T-helper 1 cell (primary cell): ENCODE measurements at places on chromosomes 2 and 18.

DNA sequence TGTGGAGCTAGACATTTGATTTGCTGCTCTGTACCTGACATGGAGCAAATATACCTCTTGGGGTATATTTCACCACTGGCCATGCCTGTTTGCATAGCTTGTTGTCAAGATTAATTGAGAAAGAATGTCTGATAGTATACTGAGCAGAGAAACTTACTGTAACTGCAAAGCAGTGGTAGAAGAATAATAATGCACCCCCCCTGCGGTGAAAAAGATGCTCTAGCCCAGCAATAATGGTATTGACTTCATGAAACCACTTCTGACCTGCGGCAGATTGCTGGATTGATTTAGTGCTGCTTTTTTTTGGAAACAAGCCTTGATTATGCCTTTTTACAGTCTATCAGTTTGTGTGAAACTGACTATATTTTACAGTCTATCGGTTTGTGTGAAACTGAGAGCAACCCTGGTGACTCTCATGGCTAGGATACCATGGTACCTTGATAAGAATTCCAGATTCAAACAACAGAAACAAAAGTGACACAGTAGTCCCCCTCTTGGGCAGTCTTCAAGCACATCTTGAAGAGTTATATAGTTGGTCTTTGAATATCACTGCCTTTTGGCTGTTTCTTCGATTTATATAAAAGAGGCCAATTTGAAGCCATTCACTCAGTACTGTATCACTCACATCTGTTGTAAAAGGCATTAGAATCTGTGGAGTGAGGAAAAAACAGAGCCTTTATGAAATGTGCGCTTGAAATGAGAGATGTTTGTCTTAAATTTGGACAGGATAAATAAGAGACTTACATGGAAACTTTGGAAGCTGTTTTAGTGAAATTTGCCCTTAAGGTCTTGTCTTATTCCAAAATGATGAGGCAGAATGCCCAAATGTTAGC is 102.5 kb downstream of the FMNL2 start:
- no peak for DNase-seq

GRCh38 chr2:69669666-69670065 is 26.1 kb upstream of the AAK1 start:
- DNase-seq, result no peak

- peak; percentile 13 for DNase-seq
These were observed 119.9 kb downstream of the DPP4 start for GRCh38 chr2:161954103-161954502.

- DNase-seq, result no peak
These were observed 430 bp upstream of the CELF4 start for GRCh38 chr18:37565977-37566478.

DNA sequence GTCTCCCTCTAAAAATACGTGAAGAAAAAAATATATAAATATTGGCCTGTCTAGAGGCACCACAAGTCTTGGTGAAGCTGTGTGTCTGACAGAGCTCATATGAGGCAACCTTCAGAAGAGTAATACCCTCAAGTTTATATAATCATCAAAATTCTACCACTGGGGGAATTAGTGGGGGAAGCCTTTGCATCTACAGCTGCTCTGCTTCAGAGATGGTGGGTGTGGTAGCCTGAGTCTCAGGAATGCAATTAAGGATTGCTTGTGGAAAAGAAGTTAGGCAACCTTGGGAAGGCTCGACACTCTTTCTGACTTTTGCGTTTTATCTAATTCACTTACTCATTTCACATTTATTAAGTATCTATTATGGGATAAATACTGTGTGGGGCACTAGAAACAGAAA is 17.4 kb downstream of the TPGS2 start:
- DNase-seq, result no peak

- no peak for DNase-seq
These were observed 71.1 kb upstream of the MAP4K3 start for GRCh38 chr2:39508198-39508597.

GRCh38 chr18:48022531-48023329 is 92.3 kb upstream of the SMAD2 start:
- no peak for DNase-seq

GRCh38 chr2:168642873-168643272 is 159.6 kb upstream of the NOSTRIN start:
- no peak for DNase-seq

DNA sequence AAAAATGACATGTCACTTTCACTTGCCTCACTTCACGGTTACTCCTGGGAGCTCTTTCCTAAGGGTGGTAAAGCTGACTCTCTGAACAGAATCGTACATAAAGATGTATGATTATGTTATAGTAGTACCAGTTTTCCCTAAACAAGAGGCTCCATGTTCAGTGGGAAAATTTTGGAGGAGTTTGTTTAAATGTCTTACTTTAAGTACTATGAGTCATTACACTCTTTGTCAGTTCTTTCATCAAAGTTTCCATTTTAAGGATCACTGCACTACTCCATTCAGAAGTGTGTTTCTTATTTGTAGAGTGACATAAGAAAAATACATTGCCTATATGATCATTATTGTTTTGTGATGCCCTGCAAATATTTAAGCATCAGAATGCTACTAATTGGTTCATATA is 121.1 kb upstream of the FIGN start:
- DNase-seq, result no peak

DNA sequence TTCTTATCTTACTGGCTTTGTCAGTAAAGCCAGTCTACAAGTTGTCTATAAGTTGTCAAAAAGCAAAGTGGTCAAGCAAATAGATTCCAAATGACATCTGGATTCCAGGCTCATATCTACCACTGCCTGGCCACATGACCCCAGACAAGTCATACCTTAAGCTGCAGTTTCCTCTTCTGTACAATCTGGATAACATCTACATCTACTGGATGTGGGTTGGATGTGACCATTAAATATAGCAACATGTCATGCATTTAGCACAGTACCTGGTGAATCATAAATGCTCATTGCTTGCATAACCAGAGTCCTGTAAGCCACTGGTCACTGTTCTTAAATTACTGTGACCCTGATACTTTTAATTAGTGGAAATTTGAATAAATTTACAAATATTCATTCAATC is 16.8 kb downstream of the COBLL1 start:
- DNase-seq, result no peak

DNA sequence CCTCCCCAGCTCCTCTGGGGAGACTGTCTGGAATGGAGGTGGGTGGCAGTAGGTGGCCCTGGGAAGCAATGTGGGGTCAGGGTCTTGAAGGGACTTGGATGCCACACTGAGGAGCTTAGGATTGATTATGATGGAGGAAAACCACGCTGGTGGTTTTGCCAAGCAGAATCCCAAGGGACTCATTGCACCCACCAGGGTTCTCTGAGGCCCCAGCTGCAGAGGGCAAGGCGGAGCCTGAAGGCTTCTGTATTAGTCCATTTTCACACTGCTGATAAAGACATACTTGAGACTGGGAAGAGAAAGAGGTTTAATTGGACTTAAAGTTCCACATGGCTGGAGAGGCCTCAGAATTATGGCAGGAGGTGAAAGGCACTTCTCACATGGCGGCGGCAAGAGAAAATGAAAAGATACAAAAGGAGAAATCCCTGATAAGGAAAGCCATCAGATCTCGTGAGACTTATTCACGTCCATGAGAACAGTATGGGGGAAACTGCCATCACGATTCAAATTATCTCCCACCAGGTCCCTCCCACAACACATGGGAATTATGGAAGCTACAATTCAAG is 87.2 kb upstream of the YWHAQ start:
- DNase-seq, result no peak

DNA sequence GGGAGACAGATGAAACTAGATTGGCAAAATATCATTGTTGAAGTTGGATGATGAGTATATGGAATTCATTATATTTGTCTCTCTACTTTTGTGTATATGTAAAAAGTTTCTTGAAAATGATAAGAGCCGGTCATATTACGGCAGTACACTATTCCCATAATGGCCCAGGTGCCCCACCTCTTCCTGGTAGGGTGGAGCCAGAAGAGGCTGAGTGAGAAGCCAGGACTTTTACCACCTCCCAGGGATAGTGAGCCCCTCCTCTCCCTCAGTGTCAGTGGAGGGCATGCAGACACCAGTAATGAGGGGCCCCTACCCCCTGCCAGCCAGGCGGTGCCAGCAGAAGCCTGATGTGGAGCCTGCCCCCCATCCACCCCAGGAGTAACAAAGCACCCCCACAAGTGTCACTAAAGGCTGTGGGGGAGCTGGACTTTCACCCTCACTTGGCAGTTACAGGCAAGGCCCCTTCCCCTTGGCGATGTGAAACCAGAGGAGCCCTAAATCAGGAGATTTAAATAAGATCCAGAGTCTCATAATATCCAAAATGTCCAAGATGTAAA is 198.9 kb upstream of the RBBP8 start:
- DNase-seq, result no peak

DNA sequence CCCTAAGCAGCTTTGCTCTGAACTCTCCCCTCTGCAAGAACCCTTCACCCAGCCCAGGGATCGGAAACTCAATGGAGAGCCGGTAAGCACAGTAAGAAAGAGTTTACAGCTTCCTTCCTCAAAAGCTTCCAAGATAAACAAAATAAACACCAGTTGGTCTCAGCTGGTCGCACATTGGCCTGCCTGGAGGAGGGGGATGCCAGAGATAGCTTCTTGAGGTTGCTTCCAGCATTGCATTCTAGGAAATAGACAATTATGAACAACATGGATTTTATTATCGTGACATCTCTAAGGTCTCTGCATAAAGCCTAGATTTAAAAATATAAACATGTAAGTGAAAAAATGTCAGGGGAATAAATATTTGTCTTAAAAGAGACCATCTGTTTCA is 141.5 kb upstream of the PKDCC start:
- DNase-seq, result no peak

GRCh38 chr2:102735416-102736109 is 26.3 kb upstream of the TMEM182 start:
- no peak for DNase-seq

DNA sequence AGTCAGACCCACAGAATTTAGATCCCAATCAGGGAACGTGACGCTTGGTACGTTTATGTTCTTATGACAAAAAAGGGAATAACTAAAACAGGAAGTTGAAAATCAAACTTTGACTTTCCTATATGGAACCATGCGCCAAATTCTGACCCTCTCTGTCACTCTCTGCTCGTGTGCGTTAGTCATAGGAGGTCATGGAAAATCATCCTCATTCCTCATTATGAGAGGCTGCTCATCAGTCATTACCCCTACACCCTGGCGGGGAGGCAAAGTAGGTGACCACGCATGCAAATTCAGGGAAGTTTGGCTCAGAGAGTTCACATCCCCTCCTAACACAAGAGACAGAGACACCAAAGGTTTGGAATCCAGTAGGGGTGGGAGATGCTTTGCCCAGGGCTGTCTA is 15.5 kb downstream of the IL1F10 start:
- DNase-seq, result no peak

GRCh38 chr2:158953926-158954763 is 14.3 kb upstream of the TANC1 start:
- DNase-seq, result no peak

- DNase-seq, result no peak
These were observed 34.9 kb downstream of the RNU4ATAC start for GRCh38 chr2:121565389-121566250.

GRCh38 chr2:106995556-106995955 is 109.6 kb upstream of the ST6GAL2 start:
- no peak for DNase-seq

GRCh38 chr2:236835307-236836024 is 250.2 kb upstream of the COPS8 start:
- DNase-seq, result no peak

- no peak for DNase-seq
These were observed 159.6 kb downstream of the SLC8A1 start for GRCh38 chr2:40292291-40292690.

DNA sequence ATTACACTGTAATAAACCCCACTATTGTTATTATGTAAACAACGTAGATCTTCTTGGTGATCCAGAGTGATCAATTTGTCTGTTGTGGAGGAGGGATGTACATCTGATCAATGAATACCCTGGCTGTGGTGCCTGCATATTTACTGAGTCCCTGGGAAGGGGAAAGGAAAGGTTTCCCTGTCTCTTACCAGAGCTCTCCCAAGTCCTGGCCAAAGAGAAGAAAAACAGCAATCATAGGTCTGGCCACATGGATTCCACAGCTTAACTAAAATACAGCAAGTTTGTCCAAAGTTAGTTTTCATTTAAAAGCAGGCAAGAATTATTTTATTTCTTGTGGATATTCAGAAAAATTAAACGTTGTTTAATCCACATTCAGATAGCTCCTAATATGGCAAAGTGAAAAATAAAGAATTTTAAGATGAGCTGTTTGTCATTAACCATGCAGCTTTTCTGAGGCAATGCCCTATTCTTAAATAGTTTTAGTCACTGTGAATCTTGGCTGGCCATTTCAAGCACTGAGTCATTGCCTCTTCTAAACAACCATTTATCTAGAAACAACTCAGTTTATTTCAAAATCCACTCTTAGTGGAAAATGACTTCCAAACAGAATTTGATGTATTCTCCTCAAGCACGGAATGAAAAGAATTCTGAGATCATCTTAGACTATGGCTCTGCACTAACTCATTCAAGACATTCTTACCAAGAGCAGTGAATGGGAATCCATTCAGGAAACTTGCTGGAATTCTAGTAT is 1004.4 kb upstream of the CDH2 start:
- no peak for DNase-seq

- peak; percentile 75 for DNase-seq
These were observed at the start of the genes DOK1 and LOXL3 for GRCh38 chr2:74553892-74554819. Gene DOK1 (plus strand): TSS chr2:74554720. CDS start chr2:74554755, 35 bp downstream. Gene LOXL3 (minus strand): TSS chr2:74553942. CDS start chr2:74552634, 1,308 bp downstream.

- no peak for DNase-seq
These were observed 25.2 kb downstream of the TRABD2A start for GRCh38 chr2:84855731-84856130.

- no peak for DNase-seq
These were observed 230.9 kb downstream of the GCA start for GRCh38 chr2:162574615-162575452.

DNA sequence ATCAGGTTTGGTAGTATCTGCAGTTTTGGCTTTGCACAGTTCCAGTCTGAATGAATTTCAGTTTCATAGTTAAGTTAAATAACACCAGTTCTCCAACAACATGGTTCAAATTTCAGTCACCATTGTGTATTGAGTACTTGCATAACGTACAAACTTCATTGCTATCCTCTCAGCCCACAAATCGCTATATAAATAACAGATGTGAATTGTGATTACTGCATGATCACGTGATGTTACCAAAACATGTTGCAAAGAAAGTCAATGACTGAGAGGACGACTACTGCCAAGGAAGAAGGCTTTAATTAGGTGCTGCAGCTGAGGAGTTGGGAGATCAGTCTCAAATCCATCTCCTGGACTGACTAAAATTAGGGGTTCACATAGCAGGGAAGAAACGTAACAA is 48.2 kb downstream of the COL4A4 start:
- no peak for DNase-seq

DNA sequence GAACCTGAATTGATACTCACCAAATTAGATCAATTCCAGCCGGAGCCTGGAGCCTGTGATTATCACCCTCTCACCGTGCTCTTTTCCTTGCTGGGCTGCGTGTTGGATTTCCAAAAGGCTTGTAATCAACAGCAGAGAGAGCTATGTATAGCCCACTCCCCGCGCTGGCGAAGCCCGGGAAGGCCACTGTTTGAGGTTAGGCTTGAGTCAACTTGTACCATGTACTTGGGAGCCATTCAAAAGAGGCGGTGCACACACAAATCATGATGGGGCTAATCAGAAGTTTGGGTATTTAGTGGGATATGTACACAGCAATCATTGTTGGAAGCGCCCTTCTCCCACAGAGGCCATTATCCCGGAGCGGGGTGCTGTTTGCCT is 151.6 kb downstream of the GLI2 start:
- no peak for DNase-seq

- DNase-seq, result no peak
These were observed 158.2 kb upstream of the RAB12 start for GRCh38 chr18:8450898-8451665.

- DNase-seq, result no peak
These were observed 223.6 kb upstream of the GULP1 start for GRCh38 chr2:188068093-188068492.

GRCh38 chr2:150166313-150167051 is 321.0 kb downstream of the RND3 start:
- no peak for DNase-seq

GRCh38 chr2:56268856-56269255 is 85.1 kb downstream of the CCDC85A start:
- DNase-seq, result no peak
